Stimulated activated CD8-positive, alpha-beta memory T cell treated with anti-CD3 and anti-CD28 coated beads, Interleukin-12 subunit alpha, Interleukin-12 subunit beta, amount 100 ng/mL, for 1 hour (primary cell): ENCODE measurements at places on chromosomes 5 and 9.

DNA sequence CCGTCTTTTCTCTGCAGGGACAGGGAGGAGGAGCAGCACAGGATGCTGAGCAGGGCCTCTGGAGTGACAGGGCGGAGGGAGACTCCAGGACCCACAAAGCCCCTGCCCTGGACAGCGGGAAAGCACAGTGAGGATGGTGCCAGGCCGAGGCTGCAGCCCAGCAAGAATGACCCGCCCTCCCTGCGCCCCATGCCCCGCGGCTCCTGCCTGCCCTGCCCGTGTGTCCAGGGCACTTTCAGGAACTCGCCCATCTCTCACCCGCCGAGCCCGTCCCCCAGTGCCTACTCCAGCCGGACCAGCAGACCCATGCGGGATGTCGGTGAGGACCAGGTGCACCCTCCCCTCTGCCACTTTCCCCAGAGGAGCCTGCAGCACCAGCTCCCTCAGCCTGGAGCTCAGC lies 9.1 kb upstream of the EXOC3 start:
- DNase-seq = no peak

DNA sequence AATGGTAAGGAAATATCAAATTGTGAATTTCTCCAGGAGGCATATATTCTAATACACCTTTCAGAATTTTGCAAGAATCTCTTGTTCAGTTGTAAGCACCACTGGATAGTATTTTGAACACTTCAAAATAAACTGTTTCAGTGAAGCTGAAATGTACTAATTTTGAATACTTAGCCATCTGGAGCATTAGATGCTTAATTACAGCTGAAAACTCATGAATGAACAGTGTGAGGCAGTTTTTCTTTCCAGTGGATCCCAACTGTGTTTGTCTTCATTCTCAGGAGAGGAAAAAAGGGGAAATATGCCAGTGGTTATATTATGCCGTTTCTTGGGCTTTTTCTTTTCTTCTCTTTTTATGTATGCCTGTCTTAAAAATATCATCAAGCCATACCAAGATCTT lies 306.0 kb upstream of the SEMA6A start:
- DNase-seq = no peak

- no peak for DNase-seq
Observed at GRCh38 chr9:83466351-83466750, 71.8 kb downstream of the FRMD3 start.

DNA sequence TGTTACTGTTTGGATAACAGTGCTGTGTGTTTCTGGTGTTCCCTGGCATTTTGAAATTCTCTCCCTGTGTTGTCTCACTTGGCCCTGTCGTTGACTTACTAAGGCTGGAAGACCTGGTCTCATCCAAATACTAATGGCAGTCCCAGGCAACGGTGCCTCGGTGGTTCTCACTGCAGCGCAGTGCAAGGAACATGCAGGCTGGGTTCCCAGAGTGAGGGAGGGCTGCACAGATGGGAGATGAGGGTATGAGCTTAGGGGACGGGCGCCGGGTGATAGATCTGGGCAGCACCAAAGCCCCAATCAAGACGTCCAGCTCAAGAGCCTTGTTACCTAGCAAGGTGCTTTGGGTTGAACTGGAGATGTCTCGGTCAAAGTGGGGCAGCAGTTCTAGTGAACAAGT lies 11.0 kb downstream of the CCT5 start:
- DNase-seq = no peak

DNA sequence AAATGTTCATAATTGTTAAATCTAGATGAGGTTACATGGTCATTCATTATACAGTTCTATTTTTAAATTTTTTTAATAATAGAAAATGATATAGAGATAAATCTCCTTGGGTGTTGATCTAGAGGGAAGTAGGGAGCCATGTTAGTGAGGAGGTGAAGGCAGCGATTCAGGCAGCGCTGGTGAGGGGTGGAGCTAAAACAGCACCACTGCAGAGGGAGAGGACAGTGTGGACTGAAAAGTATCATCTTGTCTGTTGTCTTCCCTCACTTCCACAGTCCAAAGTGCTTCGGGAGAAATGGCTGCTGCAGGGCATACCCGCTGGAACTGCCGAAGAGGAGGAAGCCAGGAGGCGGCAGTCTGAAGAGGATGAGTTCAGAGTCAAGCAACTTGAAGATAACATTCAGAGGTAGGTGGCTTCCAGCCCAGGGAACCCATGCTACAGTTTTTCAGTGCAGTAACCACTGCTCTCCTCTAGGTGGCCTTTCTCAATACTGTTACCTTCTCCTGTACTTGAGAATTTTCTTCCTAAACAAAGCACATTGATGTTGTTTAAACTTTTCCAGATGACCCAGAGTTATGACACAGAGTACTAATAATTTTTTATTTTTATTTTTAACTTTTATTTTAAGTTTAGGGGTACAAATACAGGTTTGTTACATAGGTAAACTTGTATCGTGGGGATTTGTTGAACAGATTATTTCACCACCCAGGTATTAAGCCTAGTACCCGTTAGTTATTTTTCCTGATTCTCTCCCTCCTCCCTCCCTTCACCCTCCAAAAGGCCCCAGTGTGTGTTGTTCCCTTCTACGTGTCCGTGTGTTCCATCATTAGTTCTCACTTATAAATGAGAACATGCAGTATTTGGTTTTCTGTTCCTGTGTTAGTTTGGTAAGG lies 100.5 kb downstream of the PALM2AKAP2 start:
- no peak for DNase-seq

DNA sequence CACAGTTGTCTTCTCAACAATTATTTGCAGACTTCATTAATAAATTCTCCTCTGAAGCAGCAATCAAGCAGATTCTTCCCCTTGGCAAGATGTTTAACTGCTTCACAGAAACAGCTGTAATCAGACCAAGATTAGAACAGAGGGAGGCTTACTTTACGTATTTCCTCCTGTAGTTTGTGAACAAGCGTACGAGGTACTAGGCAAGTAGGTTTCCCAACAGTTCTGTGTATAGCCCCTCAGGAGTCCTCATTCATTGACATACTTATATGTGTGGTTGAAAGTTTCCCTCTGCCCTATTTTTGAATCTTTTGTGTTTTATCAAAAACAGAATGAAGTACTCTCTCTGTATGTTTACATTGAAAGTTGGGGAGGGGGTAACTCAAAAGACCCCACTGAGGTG lies 128.0 kb downstream of the SPATA31D1 start:
- DNase-seq = no peak

- no peak for DNase-seq
Observed at GRCh38 chr5:59744531-59744992, 149.0 kb downstream of the PDE4D start.

DNA sequence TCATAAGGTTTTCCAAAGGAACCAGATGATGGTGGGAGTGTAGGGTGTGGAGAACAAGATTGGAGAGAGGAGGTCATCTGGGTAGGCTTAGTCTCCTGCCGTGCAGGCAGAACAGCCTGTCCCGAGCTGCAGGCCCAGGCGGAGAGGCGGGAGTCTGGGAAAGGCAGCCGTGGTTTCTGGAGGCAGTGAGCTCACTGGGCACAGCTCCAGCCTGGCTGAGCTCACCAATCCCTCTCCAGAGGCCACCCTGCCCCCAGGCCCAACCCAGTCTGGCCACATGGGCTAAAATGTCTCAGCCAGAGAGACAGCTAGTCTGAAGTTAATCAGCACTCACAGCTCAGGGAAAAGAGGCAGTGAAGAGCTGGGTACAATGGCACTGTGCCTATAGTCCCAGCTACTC lies 12.3 kb downstream of the P4HA2 start:
- no peak for DNase-seq
